ENCODE measurements at places on chromosomes 5 and 9.

GRCh38 chr9:3277200-3277599 is 248.6 kb downstream of the RFX3 start:
- ATAC-seq: no peak

DNA sequence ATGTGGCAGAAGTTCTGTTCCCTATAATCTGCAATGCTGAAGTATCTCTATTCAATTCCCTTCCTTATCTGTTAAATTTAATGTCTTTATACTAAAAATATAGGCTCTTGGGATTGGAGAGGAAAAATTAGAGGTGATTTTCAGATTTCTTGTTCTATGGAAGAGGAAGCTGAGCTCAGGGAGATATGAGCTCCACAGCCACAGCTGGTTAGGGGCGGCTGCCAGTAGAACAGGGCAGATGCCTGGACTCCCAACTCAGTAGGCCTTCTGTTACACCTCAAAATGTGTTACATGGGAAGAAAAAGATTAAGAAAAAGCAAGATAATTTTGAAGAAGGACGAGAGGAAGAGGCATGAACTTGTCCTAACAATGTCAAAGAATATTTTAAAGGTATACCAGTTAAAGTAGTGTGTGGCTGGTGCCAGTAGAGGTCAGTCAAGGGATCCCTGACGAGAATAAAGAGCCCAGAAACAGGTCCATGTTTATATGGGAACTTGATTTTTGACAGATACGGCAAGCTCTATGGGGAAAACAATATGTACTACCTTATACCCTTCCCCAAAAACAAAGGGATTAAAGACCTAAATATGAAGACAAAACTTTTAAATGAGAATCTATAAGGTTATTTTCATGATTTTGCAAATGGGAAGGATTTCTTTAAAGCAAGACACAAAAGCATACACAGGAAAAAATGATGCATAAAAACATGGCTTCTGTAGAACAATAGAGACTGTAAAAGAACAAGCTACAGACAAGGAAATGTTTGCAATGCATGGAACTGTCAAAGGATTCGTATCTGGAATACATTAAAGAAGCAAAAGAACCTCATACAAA is 28.7 kb downstream of the DNAJC21 start:
- ATAC-seq: peak; percentile 46

GRCh38 chr5:141917760-141918159 is 5.9 kb upstream of the DELE1 start:
- ATAC-seq: no peak

DNA sequence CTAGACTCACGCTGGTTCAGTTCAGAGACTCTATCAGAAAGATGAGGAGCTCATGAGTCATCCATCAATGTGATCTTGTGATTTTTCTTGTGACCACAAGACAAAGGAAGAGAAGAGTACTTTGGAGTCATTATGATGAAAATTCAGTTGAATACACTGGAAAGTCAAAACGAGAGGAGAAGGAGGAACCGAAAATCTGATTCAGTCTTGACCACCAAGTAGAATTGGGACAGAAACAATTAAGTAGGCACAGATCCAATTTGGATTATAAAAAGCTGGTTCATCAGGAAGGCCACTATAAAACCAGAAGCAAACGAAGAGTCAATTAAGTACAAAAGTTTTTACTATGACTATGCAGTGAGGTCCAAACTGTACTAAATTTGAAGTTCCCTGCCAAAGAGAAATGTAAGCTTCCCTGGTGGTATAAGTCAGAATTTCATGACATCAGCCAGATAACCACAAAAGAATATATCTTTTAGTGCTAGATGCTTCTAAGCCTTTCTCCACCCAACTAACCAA is 90.9 kb downstream of the THBS4 start:
- peak; percentile 93 for ATAC-seq

Data from activated CD4-positive, CD25-positive, alpha-beta regulatory T cell treated with anti-CD3 and anti-CD28 coated beads, Interleukin-2, amount 50 U/mL, for 24 hours (primary cell).